ENCODE measurements at places on chromosomes 5 and 9. TPM values are rescaled to one million over a fixed set of nuclear protein-coding genes. Genes with fewer than 3 reads are reported as not detected.

The CAMK4 gene
- 2.6 TPM for total RNA-seq

DNA sequence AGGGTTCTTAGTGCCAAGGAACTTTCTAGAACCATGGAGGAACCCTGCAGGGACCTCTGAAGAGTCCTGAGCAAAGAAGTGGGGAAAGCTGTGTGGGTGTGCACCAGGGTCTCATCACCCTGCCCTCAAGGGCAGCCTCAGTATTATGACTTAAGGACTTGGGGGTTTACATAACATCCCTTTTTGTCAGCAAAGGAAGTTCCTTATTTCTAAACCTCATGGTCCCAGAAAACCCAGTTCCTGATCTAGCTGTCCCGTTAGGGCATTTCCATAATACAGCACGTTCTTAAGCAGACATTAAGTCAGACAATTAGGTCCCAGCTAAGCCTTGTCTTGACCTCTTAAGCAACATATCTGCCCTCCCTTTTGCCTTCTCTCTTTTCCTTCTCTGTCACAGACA lies 57.3 kb downstream of the DAPK1 start:
- H3K36me3 ChIP-seq: no peaks in the 10 kb centered on the region
- H3K4me3 ChIP-seq: no peak overlapping the region
- no peaks in the 10 kb centered on the region for H3K27me3 ChIP-seq
- DNase-seq: no peak
- H3K4me1 ChIP-seq: peaks cover 23% of the 10 kb centered on the region

- peaks cover 43% of the 10 kb centered on the region for H3K27me3 ChIP-seq
- DNase-seq: no peak
- peaks cover 14% of the 10 kb centered on the region for H3K4me1 ChIP-seq
Observed at GRCh38 chr5:77846422-77847128, 70.4 kb upstream of the TBCA start.

DNA sequence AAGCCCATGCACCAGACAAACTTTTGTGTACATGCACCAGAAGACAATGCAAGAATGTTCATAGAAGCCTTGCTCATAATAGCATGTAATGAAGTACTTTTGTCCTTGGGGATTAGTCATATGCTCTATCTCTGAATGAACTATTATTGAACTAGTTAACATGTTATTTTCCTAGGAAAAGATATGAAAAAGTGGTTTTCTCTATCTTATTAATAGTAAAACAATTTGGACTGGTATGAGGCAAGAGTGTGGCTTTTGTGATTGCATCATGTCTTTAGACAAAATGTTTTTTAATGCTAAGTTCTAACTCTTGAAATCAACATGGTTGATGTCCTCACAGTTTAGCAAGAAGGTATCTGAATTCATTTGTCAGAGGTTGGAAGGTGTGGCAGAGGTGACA lies 55.7 kb upstream of the SPDL1 start:
- no peaks in the 10 kb centered on the region for H3K36me3 ChIP-seq
- no peak overlapping the region for H3K27ac ChIP-seq

The TRIM52 gene
- total RNA-seq: 12.1 TPM

DNA sequence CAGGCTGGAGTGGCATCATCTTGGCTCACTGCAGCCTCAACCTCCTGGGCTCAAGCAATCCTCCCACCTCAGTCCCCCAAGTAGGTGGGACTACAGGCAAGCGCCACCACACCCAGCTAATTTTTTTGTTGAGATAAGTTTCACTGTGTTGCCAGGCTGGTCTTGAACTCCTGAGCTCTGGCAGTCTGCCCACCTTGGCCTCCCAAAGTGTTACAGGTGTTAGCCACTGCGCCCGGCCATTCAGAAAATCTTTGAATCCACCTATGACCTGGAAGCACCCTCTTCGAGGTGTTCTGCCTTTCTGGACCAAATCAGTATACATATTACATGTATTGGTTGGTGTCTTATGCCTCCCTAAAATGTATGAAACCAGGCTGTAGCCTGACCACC lies 61.4 kb downstream of the KIAA1958 start:
- no peak overlapping the region for H3K4me3 ChIP-seq
- H3K4me1 ChIP-seq: peaks cover 17% of the 10 kb centered on the region
- no peak overlapping the region for H3K27ac ChIP-seq

Data from suprapubic skin (tissue), 4 donors.